Chondrocyte (in vitro differentiated cells): ENCODE measurements at places on chromosomes 12 and 14. TPM values are rescaled to one million over a fixed set of nuclear protein-coding genes. Genes with fewer than 3 reads are reported as not detected.

DNA sequence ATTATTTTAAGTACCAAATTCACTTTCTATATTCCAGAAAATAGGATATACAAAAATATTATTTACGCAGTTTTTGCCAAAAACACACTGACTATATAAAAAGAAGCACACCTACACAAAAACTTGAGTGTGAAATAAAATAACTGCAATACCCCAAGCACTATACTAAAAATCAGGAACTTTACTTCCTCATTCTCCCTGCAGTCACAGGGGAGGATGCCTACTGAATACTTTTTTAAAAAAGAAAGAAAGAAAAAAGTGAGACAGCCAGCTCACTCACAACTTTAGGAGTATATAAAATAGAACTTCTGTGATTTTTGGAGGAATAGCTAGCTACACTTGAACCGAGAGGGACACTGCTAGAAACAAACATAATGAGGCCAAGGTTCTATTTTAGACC lies 12.2 kb downstream of the RPS6KA5 start:
- no peak for DNase-seq

DNA sequence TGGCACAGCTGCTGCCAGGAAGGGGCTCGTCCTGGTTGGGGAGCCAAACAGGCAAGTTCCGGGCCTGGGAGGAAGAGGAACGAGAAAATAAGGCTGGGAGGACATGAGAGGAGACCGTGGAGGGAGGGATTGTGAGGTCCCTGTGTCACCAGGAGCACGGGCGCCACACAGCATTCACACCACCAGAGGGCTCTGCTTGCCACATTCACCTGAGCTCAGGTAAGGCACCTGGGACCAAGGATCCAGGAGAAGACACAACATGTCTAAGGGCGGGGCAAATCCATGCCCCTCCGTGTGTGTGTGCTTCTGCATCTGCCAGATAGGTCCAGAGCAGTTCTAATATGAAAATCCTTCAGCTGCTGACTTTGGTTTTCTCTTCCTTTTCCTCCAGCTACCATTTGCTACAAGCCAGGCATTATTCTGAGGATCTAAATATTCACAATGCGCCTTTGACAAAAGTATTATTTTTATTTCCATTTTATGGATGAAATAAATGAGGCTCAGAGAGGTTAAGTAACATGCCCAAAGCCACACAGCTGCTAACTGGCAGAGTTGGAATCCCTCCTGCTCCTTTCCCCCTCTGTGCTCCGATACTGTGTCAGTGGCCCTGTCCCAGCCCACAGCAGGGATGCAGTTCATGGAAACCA lies 14.6 kb downstream of the RAPGEF3 start:
- DNase-seq = no peak

Gene TAS2R14
- total RNA-seq = 2.4 to 4.0 TPM (median 2.6 TPM) in 3 replicates

DNA sequence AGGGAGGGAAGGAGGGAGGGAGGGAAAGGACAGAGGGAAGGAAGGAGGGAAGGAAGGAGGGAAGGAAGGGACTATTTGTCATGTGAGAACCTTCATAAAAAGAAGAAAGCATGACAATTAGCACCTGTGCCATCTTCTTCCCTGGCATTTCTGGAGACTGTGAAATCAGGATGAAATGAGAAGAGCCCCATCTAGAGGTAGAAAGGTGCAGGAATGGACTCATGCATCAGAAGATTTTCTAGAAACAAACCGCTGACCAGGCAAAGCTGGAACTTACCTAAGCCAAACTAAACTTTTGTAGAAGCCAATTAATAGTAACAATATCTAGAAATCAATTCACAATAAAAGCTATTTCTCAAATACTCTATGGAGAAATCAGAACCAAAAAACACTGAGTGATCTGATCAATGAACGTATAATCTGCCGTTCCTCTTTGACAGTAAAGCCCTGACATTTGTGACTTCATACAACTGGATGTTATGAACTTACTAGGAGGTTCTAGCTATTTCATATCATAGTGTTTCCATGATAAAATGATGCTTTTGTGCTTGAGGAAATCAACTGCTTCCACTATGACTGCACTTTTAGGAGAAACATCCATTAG lies 24.4 kb upstream of the CRACR2A start:
- no peak for DNase-seq

GRCh38 chr14:94213741-94214140 lies 39.6 kb downstream of the PPP4R4 start:
- no peak for DNase-seq

GRCh38 chr14:65062096-65063075 lies 39.9 kb downstream of the MAX start:
- no peak for DNase-seq

- DNase-seq = no peak
These were observed 77.8 kb downstream of the SLC24A4 start for GRCh38 chr14:92400579-92401444.

DNA sequence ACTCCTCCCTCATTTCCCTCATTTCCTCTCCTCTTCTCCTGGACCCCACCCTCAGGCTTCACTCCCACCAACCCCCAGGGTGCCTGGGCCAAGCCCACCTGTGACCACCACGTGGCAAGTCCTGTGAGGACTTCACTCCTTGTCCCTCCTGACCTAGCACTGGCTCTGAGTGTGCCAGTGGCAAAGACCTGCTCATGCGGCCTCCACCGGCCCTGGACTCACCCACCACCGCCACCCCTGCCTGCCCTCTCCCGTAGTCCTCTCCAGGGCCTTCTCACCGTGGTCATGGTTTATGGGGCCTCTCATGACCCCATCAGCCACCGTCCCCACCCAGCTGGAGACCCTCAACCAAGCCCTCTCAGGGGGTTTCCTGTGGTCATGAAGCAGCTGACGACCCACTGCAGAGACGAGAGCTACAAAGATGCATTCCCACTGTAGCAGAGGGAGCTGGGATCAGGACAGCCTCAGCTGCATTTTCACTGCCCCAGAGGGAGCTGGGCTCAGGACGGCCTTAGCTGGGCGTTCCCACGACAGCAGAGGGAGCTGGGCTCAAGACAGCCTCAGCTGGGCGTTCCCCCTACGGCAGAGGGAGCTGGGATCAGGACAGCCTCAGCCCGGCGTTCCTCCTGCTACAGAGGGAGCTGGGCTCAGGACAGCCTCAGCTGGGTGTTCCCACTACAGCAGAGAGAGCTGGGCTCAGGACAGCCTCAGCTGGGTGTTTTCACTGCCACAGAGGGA lies 3.2 kb upstream of the C14orf180 start:
- no peak for DNase-seq

Gene PTPRB
- total RNA-seq = 0.21 to 0.37 TPM (median 0.29 TPM) in 3 replicates

GRCh38 chr14:89088530-89088929 lies 264.1 kb downstream of the TTC8 start:
- DNase-seq = no peak

Gene MGAT4C
- 0.02 to 0.30 TPM (median 0.26 TPM) in 3 replicates for total RNA-seq

Gene RNFT2
- total RNA-seq = 5.1 to 9.8 TPM (median 6.6 TPM) in 3 replicates

DNA sequence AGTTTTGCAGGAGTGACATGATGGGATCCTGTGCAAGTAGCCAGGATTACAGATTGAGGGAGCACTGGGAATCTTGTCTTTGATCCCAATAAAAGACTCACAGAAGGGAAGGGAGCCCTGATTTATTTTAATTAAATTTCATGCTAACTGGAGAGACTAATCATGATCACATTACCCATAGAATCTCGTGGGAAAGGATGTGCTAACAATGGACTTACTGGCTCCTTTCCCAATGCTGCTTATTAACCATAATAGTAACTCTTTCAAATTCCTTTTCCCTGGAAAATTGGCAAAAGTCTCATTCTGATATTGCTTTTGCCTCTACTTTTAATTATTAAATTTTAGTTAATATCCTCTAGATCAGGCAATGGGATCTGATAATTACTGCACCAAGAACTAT lies 174.8 kb upstream of the AVPR1A start:
- no peak for DNase-seq

DNA sequence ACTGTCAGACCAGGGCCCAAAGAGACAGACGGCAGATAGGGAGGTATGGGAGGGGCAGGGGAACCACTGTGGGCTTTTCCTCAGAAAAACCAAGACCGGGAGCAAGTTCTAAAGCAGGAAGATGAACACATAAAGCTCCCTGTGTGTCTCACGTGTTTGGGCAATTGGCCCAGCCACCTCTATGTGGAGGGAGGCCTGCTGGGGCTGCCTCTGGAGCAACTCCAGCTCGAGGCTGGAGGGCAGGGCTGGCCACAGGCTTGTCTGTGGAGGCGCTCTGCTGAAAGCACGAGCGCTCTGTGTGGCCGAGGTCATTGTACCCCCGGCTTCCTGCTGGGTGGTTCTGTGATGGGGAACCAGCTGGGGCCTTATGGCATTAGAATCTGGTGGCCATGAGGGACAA lies 36.4 kb downstream of the TRAFD1 start:
- DNase-seq = no peak

Gene MLEC
- 143 to 204 TPM (median 144 TPM) in 3 replicates for total RNA-seq

DNA sequence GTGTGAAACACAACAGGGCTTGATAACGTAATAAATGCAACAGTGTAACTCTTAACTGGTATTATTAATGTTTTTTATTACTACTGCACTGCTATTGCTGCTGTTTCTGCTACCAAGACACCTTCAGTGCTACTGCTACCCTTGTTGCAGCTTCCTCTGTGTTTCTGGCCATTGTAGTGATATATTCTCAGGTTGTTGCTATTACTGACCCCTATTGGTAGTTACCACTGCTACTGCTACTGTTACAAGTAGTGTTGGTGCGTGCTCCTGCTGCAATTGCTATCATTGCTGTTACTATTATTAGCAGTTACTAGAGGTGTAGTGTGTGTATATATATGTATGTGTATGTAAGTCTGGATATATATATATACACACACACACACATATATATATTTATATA lies 87.2 kb upstream of the PTPRB start:
- no peak for DNase-seq

Gene OR11H6
- total RNA-seq = not detected in 3 replicates

GRCh38 chr12:16272222-16272621 lies 5.3 kb downstream of the SLC15A5 start:
- DNase-seq = no peak

GRCh38 chr14:102418169-102418852 lies 55.6 kb downstream of the TECPR2 start:
- no peak for DNase-seq

DNA sequence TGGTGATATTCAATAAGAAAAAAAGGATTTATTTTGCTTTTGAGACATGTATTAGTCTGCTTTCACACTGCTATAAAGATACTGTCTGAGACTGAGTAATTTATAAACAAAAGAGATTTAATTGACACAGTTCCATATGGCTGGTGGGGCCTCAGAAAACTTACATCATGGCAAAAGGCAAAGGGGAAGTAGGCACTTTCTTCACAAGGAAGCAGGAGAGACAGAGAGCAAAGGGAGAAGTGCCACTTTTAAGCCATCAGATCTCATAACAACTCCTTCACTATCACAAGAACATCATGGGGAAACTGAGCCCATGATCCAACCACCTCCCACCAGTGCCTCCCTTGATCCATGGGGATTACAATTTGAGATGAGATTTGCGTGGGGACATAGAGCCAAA lies 43.9 kb downstream of the BHLHE41 start:
- no peak for DNase-seq

- no peak for DNase-seq
These were observed 830.0 kb upstream of the NOVA1 start for GRCh38 chr14:27427796-27428195.

DNA sequence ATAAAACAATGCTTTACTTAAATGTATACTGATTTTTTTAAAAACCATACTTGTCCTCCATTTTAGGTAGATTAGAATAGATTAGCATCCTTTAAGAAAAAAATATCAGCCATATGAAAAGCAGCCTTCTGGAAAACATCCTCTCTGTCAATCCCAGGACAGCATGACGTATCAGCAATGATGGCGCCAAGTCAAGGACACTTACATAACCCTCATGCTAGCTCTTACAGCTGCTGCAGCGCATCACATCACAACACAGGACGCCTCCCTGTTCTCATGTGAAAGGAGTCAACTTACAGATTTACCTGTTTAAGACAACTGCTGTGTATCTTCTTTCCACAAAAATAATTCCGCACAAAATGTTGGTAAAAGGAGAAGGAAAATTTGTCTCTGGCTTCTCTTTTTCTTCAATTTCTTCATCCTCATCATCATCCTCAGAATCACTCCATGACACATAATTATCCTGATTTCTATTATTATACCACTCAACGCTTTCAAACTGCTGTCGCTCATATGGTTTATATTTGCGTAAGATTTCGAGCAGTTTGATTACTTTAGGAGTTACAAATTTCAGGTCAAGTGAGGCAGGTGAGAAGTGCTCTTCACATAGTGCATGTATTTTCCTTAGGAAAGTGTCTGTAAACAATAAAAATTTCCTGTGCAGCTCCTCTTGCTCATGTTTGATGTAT lies 33.3 kb downstream of the DICER1 start:
- no peak for DNase-seq

GRCh38 chr14:51575349-51576116 lies 76.2 kb upstream of the FRMD6 start:
- no peak for DNase-seq

DNA sequence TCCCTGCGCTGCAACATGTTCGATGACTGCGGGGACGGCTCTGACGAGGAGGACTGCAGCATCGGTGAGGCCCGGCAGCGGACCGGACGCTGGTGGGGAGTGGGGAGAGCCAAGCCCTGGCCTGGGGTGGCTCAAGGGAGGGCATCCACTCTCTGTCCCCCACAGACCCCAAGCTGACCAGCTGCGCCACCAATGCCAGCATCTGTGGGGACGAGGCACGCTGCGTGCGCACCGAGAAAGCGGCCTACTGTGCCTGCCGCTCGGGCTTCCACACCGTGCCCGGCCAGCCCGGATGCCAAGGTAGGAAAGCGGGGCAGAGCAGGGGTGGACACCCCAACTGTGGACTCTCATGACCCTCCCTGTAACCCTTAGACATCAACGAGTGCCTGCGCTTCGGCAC lies 11.4 kb upstream of the NXPH4 start:
- DNase-seq = no peak

DNA sequence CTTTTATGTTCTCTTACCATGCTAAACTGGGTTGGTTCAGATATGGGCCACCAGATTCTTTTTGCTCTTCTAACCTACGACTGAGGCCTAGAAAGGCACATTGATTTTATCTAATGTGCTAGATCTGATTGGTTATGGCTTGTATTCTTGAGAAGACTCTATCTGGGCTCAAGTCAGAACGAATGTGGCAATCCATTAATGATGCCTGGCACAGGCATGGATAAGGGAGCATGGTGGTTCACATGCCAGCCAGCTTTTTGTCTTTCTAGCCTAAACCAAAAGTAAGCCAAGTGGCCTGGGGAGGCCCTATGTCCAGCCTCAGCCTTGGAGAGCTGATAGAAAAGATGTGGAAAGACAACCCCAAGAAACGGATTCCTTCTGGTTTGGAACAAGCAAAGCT lies 82.7 kb downstream of the KNTC1 start:
- DNase-seq = no peak

Gene ESPL1
- 4.0 to 5.5 TPM (median 4.8 TPM) in 3 replicates for total RNA-seq

Gene GUCY2C
- not detected in 3 replicates for total RNA-seq

GRCh38 chr12:15322164-15323061 lies at the start of gene PTPRO:
TSS of gene PTPRO (plus strand) at chr12:15322508.
- no peak for DNase-seq

Gene DBX2
- not detected in 3 replicates for total RNA-seq

Gene KRT1
- total RNA-seq = not detected in 3 replicates

Gene STYK1
- 0.12 to 0.31 TPM (median 0.15 TPM) in 3 replicates for total RNA-seq

GRCh38 chr12:72082986-72083820 lies 144.6 kb downstream of the TPH2 start:
- no peak for DNase-seq

Gene ARHGEF25
- total RNA-seq = 29.0 to 30.6 TPM (median 29.5 TPM) in 3 replicates

- no peak for DNase-seq
These were observed 677 bp downstream of the C12orf75 start for GRCh38 chr12:105330931-105331804.
